Activated CD8-positive, alpha-beta memory T cell treated with anti-CD3 and anti-CD28 coated beads for 4 hours (primary cell): ENCODE measurements at places on chromosomes 3 and 15.

- no peak for DNase-seq
These were observed 1.2 kb downstream of the CCDC9B start for GRCh38 chr15:40339621-40339945.

- DNase-seq, result no peak
These were observed 472.7 kb downstream of the RAP2B start for GRCh38 chr3:153634683-153635082.

DNA sequence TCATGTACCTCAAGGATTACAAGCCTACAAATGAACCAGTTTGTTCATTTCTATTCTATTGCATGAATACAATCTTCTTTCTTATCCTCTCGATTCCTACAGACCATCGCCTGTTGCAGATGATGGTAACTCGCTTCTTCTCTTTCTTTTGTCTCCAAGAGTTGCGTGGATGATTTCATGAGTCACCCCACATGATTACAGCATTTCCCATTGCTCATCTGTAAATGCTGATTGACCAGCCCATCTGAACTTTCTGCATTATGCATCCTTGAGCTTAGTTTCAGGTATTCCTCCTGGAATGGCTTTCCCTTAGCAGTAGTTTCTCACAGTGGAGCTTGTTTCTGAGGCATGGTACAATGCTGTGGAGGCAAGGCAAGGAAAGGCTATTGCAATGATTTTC lies 109.6 kb upstream of the TOPAZ1 start:
- DNase-seq, result no peak

- no peak for DNase-seq
These were observed 181.7 kb upstream of the SNTN start for GRCh38 chr3:63470745-63471144.

GRCh38 chr15:37902126-37902525 lies 32.3 kb upstream of the TMCO5A start:
- no peak for DNase-seq

GRCh38 chr3:58215317-58216025 lies 4.7 kb upstream of the DNASE1L3 start:
- DNase-seq, result no peak

GRCh38 chr3:195020921-195021320 lies 250.0 kb downstream of the XXYLT1 start:
- no peak for DNase-seq

- no peak for DNase-seq
These were observed 39.7 kb downstream of the BCHE start for GRCh38 chr3:165797551-165797950.
